Right lobe of liver (tissue), 6 donors: ENCODE measurements at places on chromosomes 7 and 10.

DNA sequence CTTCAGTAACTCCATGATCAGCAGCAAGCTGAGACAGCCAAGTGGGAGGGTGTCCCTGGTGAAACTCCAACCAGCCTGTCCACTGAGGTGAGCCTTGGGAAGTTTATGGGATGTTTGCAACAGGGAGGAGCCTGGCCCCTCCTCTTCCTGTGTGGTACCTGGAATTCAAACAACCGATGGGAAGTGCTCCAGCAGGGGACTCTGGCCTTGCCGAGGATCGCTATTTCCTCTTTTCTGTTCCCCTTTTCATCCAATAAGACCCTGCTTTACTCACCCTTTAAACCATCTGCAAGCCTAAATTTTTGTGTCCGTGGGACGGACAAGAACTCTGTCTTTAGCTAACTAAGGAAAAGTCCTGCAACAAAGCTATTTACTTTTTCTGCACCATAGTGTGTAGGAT is 491.1 kb upstream of the ZMIZ1 start:
- DNase-seq, result no peak

DNA sequence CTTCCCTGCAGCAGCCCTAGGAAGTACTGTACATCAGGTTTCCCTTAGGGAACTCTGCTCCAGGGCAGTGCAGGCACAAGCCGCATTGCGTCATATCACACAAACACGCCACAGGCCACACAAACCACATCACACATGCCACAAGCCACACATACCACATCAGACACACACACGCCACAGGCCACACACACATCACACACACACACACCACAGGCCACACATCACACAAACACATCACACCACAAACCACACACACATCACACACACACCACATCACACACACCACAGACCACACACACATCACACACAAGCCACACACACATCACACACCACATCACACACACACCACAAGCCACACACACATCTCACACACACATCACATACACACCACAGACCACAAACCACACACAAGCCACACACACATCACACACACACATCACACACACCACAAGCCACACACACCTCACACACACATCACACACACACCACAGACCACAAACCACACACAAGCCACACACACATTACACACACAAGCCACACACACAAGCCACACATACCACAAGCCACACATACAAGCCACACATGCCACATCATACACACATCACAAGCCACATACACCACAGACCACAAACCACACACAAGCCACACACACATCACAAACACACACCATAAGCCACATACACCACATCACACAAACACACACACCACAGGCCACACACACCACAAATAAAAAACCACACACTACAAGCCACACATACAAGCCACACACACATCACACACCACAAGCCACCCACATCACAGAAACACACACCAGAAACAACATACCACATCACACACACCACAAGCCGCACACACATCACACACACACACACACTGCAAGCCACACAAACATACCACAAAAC is 53.4 kb downstream of the TMEM209 start:
- no peak for DNase-seq

- DNase-seq, result no peak
Observed at GRCh38 chr10:44966816-44967509, 7.4 kb downstream of the RASSF4 start.

DNA sequence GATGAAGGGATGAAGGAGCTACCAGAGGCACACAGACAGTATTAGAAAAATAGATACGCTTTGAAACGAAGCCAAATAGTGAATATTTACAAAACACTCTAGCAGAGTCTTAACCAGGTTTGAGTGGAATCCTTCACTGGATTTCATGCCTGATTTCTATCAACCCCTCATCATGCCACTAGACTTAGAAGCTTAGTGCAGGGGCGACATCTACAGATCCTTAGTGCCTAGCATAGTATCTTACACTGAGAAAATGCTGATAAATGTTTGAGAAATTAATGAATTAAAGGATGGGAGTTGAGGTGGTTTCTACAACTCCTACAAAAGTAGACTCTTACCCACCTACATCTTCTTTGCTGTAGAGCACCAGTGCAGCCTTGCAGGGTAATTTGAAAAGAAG is 54.7 kb upstream of the CCNJ start:
- DNase-seq, result no peak

DNA sequence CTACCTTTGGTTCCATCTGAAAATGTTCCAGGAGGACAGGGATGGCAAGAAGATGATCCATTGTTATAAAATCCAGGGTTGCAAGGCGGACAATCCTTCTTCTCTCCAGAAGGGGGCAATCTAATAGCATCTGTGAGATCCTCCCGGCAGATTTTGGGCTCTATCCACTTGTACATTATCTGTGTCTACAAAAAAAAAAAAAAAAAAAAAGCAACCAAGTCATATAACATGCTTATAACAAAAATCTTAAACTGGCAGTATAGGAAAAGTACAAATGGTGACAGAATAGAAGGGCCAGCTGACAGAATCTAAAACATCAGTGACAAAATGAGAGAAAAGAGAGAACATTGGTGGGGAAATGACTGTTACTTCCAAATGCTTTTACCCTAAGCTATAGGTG is 132.7 kb downstream of the ELAPOR2 start:
- no peak for DNase-seq

GRCh38 chr7:98945852-98946251 is 67.5 kb downstream of the TRRAP start:
- DNase-seq, result no peak

- no peak for DNase-seq
Observed at GRCh38 chr10:97550336-97551149, 22.0 kb upstream of the ANKRD2 start.

GRCh38 chr10:119460369-119461195 is 81.9 kb downstream of the RGS10 start:
- DNase-seq, result no peak
